Neural crest cell (in vitro differentiated cells): ENCODE measurements at places on chromosomes 3 and 15. TPM values are rescaled to one million over a fixed set of nuclear protein-coding genes. Genes with fewer than 3 reads are reported as not detected.

The GOLGA8T gene
- 0.47 and 0.71 TPM in 2 replicates for total RNA-seq

The MON1A gene
- 11.5 and 13.1 TPM in 2 replicates for total RNA-seq

The TYRO3 gene
- total RNA-seq: 71.7 and 74.7 TPM in 2 replicates

The SCN5A gene
- total RNA-seq: 0.41 and 1.2 TPM in 2 replicates

The CADPS gene
- total RNA-seq: 8.5 and 9.3 TPM in 2 replicates

The PIGB gene
- 12.9 and 14.6 TPM in 2 replicates for total RNA-seq

DNA sequence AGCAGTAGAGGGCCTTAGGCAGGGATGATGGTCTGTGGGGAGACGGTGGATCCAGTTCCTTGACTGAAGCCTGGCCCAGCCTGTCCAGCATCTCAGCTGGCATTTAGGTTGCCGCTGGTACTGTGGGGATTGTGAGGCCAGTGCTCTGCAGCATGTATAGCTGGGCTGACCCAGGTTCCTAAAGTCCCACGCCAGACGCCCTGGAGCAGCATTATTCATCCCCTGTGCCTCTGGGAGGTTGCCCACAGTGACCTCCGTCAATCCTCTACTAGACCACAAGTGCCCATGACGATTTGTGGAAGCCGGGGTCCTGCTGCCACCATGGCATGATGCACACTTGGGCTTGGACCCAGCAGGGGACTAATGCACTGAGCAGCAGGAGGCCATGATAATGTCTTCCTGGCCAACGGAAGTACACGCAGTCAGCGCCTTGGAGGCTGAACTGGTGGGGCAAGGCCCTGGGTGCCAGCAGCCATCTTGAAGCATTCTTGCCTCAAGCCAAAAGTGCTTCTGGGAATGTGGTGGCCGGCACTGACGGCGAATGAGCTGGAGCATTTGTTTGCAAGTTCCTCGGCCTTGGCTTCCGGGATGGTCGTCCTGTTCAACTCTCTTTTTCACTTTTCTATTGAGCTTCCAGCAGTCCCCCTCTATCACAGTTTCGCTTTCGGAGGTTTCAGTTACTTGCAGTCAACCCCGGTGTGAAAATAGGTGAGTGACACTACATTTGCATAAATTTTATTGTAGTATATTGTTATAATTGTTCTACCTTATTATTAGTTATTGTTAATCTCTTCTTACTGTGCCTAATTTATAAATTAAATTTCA lies 949.4 kb downstream of the ROBO1 start:
- DNase-seq: no peak

- DNase-seq: no peak
Measured at GRCh38 chr15:70113304-70113700, 15.6 kb upstream of the TLE3 start.

DNA sequence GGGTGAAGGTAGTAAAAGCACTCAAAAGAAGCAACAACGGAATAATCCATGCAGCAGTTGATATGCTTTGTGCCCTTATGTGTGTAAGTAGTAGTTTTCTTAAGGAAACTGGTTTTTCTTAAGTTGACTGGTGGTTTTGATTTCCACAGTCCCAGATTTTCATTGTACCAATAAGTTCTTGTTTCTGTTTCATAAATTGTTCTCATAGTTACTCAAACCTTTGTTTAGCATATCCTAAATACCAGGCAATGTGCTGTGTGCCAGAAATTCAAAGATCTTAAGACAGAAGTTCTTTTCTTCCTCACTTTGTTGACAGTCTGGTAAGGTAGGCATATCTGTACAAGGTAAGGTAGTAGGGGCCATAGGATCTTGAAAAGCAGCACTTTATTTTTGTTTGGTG lies 40.0 kb downstream of the DNAJC13 start:
- DNase-seq: no peak

- DNase-seq: no peak
Measured at GRCh38 chr3:127260826-127261555, 26.9 kb downstream of the PRR20G start.

GRCh38 chr3:98971169-98971681 lies 69.7 kb upstream of the DCBLD2 start:
- no peak for DNase-seq

DNA sequence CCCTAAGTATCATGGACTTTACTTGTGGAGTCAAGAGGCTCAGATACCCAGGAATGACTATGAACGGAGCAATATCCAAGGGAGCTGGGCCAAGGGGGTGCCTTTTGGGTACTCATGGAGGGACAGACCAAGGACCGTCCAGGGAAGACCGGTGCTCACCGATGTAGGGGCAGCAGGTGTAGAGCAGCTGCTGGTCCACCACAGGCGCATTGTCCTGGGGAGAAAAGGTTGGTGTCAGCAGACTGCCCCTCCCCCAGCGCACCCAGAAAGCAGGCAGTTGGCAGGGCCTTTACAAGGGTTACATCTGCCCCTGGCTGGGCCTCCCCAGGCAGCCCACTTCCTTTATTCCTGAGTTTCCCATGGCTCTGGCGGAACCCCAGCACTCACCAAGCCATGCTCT lies 7.5 kb downstream of the CDAN1 start:
- DNase-seq: no peak

GRCh38 chr3:152100491-152101132 lies 168.1 kb upstream of the MBNL1 start:
- DNase-seq: no peak
